ENCODE measurements at places on chromosomes 2 and 18. TPM values are rescaled to one million over a fixed set of nuclear protein-coding genes. Genes with fewer than 3 reads are reported as not detected.

GRCh38 chr2:195532255-195532627 lies 124.8 kb upstream of the SLC39A10 start:
- no peak for DNase-seq

- DNase-seq: no peak
Observed at GRCh38 chr18:59735269-59735860, 38.1 kb upstream of the CCBE1 start.

POTEC gene
- not detected for total RNA-seq

TIGD1 gene
- 5.4 TPM for total RNA-seq

GRCh38 chr2:105149272-105149671 lies 92.3 kb upstream of the GPR45 start:
- no peak for DNase-seq

DNA sequence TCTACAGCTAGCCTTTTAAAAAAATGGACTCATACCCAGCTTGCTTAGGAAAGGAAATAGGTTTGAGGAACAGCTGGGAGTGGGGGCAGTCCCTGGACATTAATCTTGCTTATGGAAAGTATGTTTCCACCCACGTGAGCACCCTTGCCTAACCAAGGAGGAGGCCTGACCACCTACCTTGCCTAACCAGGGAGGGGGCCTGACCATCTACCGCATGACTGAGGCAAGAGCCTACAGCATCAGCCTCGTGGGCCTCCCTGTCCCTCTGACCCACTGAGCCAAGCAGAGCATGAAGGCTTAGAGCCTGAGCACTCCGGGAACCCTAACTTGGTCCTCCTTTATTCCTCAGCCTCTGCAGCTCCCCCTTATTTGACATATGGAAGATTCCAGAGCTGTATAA lies 20.2 kb downstream of the PRKAG3 start:
- DNase-seq: no peak

DNA sequence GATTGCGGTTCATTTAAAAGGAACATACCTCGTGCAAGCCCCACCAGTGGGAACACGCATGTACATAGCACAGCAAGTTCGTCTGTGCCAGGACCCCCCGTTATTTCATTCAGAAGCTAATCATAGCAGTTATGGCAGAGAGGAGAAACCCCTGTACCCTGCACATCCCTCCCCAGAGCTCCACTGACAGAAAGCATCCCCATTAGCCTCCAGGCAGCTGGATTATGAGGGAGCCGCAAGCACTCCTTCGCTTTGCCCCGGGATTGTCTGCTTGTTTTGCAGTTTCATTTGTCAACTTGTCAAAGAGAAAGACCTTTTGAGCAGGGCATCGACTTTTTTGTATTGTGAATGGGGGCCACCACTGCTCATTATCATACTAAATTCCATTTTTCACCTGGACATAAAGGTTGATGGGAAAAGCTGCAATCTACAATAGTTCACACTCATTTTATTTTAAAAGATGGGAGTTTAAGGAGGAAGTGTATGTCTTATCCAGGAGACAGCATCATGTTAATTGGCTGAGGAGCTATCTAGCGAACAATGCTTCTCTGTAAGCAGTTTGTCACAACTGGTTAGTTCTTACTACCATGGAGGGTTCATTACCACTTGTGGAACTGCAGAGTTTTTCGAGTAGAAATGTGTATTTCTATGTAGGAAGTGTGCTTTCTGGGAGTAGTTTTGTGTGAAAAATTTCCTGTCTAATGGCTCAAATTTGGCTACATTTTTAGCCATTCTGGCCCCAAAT lies 255.3 kb downstream of the THSD7B start:
- DNase-seq: no peak

DNA sequence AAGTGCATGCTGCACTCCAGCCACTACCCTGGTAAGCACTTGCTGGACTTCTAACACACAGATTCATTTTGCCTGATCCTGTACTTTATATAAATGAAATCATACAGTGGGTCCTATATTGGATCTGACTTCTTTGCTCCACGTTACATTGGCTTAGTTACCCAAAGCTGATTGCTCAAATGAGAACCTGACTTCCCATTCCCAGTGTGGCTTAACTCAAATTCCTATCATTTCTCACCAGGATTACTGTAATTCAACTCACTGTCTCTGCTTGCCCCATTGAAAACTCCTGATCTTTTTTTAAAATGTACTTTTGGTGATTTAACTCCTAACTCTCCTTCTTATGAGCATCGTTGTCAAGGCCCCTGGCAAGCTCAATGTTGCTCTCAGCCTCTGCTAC lies 1.4 kb downstream of the RSAD2 start:
- no peak for DNase-seq

DNA sequence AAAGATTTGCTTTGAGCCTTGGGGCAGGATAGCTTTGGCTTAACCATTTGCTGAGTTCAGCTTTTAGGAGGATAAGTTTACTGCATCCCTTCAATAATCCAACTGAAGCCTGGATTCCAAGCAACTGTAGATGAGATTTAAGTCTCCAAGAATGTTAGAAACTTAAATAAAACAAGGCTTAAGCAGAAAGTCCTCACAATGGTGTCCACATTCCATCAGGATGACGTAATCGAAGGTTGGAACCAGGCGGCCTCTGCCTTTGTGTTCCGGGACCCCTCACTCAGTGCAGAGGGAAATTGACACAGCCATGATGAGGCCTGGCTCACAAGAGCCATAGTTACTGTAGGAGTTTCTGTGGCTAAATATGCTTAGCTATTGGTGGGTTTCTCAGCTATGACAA lies 260.4 kb downstream of the LPIN1 start:
- DNase-seq: no peak

- DNase-seq: no peak
Observed at GRCh38 chr2:133627741-133628140, 59.5 kb upstream of the NCKAP5 start.

MC5R gene
- total RNA-seq: not detected

DNA sequence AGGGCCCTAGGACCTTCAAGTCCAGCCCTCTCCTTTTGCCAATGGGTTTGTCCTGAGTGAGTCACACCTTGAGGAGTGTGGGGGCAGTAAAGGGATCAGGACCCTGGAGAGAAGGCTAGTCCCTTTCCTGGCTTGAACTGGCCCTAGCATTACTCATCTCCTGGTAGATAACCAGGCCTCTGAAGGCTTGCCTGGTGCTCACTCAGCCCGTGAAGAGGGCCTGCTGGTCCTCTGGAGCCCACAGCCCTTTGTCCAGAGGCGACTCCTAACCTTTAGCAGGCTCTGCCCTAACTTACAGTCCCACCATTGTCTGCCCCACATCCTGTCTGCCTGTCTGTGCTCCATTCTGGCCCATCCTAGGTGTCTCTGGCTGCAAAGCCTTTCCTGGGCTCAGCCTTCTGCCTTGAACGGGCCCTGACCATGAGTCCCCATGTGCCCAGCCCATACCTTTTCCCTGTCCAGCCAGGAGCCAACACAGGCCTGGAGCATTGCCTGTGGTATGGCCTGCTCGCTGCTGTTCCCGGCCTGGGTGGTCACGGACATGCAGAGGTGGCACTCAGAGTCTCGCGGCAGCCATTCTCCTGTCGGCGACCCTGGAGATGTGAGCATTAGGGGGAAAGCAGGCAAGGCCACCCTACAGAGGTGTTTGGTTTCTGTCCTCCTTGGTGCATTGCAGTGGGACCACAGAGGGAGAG lies 5.0 kb downstream of the SFTPB start:
- no peak for DNase-seq

- DNase-seq: no peak
Observed at GRCh38 chr18:43563780-43564179, 286.5 kb upstream of the SYT4 start.

GRCh38 chr2:60867848-60868247 lies 13.5 kb upstream of the REL start:
- DNase-seq: no peak

GRCh38 chr2:70043252-70043875 lies 43.9 kb upstream of the PCBP1 start:
- DNase-seq: no peak

TP53I3 gene
- total RNA-seq: 66.9 TPM

DNA sequence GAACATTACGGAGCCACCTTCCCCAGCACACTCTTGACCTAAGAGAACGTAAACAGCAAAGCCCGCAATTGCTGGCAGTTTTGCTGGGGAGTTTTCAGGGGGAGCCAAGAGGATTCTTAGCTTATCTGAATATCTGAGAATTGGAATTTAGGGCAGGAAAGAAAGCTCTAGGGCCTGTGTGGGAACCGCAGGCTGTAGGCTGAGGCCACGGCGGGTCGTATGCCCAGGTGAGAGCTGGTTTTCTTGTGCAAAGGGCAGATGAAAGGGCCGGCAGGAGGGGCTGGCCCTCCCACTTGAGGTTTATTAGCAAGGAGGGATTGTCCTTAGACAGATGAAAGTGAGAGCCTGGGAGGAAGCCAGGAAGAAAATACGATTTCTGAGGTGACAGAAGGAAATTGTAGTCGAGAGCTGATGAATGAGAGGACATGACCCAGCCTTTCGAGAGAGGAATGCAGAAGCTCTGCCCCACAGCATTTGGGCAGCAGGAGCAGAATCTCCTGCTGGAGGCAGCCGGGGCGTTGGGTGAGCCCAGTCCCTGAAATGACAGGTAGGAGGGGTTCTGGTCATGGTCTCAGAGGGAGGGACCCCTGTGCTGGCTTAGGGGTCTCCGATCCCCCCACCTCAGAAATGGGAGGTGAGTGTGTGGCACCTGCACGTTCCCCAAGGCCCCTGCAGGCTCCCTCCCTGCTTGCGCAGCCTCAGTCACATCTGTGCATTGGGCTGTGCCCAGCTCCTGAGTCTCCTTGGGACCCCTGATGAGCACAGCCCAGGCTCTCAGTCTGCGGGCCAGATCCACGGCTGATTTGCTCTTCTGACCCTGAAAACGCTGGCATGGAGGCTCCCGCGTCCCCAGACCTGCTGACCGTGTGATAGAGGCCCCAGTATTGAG lies 61.1 kb downstream of the CABLES1 start:
- no peak for DNase-seq

DNA sequence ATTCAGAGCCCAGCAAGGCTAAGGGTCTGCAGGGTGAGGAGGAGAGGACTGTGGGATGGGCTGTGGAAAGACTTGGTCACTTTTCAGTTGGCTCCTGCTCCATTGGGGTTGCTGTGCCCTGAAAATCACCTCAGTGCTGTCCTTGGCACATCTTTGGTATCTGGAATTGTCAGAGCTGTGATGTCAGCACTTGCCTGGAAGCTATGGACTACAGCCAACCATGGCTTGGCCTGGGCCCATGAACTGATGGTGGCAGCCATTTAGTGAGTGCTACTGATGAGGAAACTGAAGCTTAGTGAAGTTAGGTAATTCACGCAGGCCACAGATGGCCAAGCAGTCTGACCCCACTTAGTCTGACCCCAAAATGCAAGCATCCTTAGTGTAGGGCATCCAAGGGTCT lies 121.8 kb upstream of the SERPINE2 start:
- no peak for DNase-seq

- DNase-seq: no peak
Observed at GRCh38 chr2:223641082-223641481, 38.9 kb upstream of the SCG2 start.

ST3GAL5 gene
- 5.4 TPM for total RNA-seq

Data from mucosa of descending colon (tissue), 3 donors.